ENCODE measurements at places on chromosomes 4 and X.

DNA sequence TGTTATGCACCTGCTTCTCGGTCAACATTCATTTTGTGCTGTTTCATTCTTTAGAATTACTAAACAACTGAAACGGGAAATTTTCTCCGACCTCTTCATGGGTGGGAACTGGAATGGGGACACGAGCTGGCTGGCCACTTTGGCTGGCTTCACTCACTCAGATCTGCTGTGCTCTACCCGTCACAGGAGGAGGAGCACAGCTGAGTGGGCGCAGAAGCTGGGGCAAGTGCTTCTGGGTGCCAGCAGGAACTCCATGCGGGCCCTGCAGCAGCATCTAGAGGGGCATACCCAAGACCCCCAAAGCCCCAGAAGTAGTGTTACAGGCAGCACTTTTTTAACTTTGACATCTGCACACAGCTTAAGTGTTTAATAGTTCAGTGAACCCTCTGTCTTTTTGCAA is 109.6 kb downstream of the TMEM144 start:
- no peak for DNase-seq

DNA sequence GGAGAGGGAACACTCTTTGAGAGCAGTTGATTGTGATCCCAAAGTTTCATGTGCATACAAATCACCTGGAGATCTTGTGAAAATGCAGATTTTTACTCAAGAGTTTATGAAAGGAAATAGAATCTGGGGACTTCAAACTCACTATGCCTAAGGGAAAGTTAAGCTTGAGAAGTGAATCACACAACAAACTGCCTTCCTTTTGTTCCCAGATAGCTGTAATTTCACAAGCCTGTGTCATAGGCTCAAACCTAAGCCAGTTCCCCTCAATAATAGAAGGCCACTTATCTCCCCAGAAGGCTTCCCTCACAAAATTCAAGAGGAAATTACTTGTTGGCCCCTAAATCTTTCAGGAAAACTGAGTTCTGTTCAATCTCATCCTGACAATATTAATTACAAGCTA is 132.8 kb upstream of the MAGEB16 start:
- no peak for DNase-seq

DNA sequence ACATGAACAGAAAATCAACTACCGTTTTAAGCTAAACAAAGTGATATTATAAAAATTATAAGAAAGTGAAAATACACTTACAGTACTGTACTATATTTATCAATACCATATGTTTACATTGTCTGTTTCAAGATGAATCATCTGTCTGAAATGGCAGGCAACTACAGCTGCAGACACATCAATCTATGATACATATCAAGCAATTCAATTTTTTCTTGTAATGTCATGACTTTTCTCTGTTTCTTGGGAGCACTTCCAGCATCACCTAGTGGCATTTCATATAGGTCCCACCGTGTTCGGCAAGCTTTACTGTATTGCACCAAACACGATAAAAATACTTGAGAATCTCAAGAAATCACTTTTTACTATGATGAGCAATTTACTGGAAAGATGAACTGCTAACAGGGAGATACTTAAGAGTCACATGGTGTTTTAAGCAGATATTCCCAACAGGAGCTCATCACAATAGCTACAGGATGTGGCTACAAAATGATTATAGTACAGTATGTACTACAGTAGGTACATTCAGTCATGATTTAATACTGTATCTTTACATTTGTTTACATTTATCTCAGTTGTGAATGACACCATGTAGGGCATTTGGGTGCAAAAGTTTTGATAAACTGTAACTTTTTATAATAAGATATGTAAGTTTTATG is 207.4 kb downstream of the ADAM29 start:
- DNase-seq, result peak; percentile 52

- no peak for DNase-seq
These were observed 407.4 kb downstream of the SMARCA1 start for GRCh38 chrX:129115935-129116334.

DNA sequence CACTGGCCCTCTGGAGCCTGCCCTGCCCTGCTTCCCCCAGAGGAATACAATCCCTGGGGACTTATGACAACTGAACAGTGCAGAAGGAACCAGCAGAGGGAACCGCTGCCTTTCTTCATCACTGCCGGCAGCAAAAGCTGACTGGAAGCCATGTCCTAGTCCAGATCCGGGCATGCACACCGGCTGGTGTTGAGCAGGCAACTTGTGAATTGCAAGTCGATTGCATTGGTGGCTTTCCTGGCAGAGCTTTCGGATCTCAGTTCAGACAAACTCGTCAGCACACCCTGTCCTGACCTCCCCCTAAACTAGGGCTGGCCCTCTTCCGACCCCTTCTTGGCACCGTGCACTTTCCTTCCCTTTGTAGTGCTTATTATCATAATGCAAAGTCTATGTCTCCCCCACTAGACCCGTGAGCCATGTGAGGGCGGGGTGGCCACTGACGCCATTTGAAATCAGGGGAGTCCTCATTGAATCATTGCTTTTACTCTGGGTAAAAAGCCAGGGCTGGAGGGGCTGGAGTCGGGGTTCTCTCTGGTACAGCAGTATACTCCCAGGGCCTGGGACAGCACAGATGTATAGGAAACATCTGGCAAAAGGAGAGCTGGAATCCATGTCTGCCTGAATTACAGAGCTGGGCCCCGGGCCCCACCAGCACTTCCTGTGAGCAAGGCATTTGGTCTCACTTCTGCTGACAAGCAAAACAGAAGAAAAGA is 1.8 kb downstream of the ARHGAP4 start:
- no peak for DNase-seq

DNA sequence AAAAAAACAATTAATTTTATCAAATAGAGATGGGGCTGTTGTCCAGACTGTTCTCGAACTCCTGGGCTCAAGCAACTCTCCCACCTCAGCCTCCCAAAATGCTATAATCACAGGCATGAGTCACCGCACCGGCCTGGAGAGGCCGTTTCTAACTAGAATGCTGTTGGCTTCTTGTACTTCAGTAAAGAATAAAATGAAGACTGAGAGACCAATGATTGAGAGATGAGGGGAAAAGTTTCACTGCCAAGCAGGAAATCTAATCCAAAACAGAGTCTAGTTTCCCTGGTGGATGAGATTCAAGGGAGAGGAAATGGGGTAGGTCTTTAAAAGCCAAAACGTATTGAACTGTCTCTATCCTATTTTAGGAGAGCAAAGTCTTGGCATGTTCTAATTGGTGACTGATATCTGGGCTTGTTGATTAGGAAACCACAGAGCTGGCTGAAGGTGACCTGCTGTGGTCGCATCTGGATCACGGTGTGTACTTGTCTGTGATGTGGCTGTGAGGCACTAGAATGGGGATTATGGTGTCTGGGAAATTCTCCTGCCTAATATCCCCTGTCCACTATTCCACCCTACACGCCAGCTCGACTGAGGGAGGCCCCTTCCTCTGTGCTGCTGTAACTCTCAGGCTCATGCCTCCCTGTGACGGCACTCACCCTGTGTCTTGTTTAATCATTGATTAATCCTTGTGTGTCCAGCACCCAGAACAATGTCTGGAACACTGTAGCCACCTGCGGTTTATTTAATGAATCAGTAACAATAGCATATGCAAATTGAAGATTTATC is 15.0 kb upstream of the TRIM2 start:
- DNase-seq, result peak; percentile 3

DNA sequence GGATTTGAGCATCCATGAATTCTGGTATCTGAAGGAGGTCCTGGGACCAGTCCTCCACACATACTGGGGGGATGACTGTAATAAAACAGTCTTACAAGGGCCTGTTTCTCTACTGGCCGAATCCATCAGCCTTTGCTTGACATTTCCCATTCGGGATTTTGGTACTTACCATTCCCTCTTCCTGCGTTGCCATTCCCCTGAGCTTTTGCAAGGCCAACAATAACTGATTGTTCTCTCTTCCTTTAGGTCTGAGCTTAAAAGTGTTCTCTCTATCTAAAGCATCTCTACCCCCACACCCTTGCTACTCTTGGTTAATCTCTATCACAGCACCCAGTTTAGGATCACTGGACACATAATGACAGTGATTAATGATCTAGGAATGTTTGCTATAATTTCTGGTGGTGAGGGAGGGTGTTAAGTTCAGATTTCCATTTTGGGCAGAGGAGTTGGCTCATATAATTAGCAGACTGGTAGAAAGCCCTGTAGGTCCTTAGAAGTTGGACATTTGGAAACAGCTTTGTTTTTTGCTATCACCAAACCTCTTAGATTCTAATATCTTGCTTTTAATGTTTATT is 29.4 kb downstream of the TMA16 start:
- no peak for DNase-seq

- no peak for DNase-seq
These were observed 38.4 kb downstream of the METAP1 start for GRCh38 chr4:99033956-99034355.

GRCh38 chr4:127229855-127230608 is 402.7 kb upstream of the INTU start:
- no peak for DNase-seq

DNA sequence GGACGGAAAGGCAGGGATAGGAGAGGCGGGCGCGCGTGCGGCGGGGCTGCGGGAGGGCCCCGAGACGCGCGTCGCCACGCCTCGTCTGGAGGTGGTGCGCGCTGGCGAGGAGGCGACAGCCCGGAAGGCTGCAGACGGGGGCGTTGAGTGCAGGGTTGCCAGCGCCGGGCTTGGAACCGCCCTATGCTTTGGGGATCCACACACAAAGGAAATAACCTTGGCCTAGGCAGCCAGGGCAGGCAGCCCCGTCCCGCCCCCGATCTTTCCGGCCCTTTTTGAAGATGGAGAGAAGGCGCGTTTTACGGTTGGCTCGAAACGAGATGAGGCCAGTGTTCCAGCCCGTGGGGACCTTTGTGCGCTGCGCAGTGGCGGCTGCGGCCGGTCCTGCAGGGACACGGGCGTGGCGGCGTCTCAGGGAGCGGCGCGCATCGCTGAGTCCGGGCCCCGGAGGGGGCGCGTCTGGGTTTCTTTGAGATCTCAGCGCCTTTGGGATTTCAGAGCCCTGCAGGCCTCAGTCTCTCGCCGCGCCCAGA is 50.8 kb upstream of the TRIM2 start:
- peak; percentile 11 for DNase-seq

- DNase-seq, result no peak
These were observed 48.0 kb upstream of the TMEM33 start for GRCh38 chr4:41887277-41887676.
